ENCODE measurements at places on chromosomes 2 and 18.

- no peak for DNase-seq
These were observed 128.5 kb upstream of the LGALSL start for GRCh38 chr2:64325477-64325851.

DNA sequence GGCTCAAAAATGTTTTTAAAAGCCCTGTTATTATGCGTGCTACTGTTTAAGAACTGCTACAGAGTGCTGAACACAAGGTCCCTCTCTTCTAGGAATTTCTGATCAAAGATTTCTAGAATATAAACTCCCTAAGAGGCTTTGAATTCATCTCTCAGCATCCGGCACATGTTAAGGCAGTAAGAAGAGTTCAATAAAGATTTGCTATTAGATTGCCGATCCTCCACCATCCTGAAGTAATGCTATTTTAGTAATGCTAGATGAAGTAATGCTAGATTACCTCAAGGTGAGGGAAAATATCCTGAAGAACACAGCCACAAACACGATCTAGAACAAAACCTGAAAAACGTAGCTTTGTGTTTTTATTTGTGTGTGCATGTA lies 949 bp upstream of the MYL12B start:
- DNase-seq, result no peak

DNA sequence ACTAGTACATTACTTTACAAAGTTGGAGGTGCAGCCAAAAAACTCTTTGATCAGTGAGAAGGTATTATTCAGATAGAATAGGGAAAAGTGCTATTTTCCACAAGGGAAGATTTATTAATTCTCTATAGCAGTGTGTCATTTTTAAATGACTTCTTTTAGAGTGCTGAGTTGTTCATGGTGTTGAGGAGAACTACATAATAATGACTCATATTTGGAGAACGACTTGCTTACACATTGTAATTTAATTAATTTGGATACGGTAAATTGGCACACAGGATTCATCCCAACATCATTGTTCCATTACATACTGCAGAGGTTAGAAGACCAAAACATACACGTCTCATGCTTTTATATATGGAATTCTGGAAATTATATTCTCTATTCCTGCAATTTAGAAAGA lies 22.1 kb upstream of the MAP2 start:
- DNase-seq, result no peak

DNA sequence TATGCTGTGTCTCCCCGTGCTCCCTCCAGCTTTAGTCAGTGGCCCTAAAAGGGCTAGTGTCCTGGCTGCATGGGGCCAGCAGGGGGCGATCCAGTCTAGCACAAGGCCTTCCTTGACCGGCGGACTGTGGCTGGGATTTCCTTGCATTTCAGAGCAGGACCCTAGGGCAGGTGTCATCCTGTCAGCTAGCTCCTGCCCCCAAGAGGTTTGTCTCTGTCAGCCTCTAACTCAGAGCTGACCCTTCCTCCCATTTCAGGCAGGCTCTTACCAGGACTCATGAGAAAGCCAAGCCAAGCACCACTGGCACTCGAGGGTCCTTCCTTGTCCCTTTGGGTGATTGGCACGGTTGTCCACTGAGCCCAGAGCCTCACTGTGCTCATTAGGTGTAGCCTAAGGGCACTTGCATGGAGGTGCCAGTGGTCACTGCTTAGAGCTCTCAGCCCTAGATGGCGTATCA lies 140.3 kb downstream of the RPIA start:
- DNase-seq, result peak; percentile 7

DNA sequence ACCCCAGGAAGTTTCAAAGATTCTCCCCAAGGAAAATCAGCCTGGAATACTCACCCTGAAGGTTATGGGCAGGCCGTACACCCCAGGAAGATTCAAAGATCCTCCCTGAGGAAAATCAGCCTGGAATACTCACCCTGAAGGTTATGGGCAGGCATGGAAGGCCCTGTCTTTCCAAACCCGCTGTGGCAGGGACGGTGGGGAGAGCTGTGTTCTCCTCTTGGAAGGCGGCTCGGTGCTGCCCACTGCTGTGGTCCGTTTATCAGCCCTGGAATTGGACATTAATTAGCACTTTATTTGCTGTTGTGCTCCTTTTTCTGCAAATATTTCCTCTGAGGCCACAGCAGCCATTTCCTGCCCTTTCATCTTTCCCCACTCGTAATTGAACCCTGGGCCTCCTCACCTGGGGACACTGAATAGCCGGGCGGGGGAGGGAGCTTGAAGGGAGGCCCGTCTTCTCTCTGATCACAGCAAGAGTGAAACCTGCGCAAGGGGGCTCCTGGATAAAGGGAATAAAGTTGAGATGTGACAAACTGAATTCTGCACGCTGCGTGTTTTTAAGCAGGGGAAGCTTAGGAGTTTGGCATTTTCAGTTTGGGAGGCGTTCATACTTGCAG lies 308.7 kb upstream of the SALL3 start:
- no peak for DNase-seq

- no peak for DNase-seq
These were observed 206.2 kb downstream of the ARL4C start for GRCh38 chr2:234290671-234291070.

DNA sequence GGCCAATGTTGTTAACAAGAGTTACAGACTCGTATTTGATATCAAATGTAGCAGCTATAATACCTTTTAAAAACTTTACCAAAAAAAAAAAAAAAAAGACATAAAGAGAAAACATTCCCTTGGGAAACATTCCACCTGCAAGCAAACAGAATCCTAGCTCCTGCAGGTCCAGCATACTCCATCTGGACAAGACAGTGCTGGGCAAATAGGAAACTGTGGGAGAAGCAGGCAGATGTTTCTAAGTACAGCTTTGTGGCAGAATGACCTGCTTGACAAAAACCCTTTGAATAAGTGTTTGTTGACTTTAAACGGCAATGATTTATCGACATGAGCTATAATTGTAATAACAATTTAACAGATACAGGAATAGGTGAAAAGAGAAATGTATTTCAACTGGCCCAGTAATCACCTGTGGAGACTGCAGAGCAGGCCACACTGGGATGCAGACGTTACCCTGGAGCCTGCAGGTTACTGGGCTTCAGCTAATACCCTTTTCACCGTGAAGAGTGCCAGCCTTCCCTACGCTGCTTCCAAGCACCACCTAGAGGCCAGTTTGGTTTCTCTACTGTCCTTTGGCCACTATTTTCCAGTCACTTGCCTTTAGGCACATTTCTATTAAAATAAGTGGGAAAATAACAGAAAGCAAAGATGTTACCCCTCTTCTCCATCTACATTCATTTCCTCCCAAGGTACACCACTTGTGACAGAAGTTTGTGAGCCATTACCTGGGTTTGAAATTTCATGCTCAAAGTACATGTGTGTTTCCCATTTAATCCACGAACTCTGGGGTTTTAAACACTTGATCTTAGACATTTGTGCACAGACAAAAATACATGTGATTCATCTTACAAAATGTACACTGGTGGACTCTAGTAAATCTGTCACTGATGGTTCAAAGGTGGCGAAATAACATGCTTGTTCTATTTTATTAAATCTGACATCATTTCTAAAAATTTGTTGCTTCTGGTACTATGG lies 96.9 kb upstream of the ZNF397 start:
- peak; percentile 41 for DNase-seq

DNA sequence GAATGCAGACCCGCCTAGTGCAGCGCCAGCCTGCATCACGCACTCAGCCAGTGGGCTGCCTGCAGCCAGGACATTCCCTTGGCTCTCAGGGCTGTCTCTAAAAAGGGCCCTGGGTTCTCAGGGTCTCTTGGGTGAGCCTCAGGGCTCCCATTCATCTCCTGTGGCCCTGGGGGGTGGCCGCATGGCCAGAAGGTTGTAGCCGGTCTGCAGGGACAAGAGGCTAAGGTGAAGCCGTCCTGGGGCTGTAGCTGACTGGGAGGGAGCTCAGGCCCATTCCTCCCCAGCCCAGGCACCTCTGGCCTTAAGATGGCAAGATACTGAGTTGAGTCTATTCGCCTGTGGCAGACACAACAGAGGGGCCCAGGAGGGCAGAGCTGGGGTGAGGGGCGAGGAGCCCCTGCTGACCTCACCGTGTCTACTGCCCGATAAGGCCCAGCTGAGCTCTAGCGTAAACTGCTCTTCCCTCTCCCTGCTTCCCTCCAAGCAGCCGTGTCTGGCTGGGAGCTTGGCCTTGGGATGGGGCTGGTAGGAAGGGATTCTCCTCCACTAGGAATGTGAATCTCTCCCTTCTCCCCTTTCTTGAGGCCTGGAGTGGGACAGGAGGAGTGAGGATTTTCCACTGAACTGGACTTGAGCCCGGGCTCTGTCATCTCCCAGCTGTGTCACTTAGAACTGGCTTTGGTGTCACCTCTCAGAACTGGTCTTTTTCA lies 37.9 kb downstream of the INHBB start:
- no peak for DNase-seq

DNA sequence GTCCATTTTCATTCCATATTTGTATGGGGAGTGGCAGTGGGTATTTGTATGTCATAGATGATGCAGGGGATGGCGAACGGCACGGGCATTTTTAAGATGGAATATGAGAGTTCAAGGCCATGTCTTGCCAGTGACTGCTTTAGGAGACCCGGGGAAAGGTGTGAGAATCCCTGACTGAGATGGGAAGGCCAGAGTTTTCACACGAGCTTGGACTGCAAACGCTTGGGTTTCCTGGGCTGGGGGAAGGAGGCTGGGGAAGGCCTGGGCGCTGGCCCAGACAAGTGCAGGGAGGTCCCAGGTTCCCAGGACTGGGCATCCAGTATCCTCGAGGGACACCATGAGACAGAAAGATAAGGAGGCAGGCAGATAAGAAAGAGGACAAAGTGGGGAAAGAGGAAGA lies 35.2 kb downstream of the CNGA3 start:
- DNase-seq, result no peak

DNA sequence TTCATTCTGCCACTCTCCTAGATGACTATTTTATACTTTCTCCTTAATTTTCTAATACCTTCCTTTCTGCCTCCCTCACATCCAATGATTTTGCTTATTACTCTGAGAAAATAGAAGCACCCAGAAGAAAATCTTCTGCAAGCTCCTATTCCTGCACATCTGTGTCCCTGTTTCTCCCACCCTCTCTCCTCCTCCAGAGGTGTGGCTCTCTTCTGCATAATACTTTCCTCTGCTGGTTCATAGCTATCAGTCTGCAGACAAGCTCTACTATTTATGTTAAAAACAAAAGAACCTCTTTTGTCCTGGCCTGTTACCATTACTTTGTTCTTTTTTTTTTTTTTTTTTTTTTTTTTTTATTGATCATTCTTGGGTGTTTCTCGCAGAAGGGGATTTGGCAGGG lies 34.3 kb downstream of the ACSL3 start:
- DNase-seq, result no peak

GRCh38 chr2:61005736-61006135 lies 11.8 kb upstream of the PEX13 start:
- no peak for DNase-seq

- no peak for DNase-seq
These were observed 36.5 kb downstream of the STPG4 start for GRCh38 chr2:47118581-47118980.

DNA sequence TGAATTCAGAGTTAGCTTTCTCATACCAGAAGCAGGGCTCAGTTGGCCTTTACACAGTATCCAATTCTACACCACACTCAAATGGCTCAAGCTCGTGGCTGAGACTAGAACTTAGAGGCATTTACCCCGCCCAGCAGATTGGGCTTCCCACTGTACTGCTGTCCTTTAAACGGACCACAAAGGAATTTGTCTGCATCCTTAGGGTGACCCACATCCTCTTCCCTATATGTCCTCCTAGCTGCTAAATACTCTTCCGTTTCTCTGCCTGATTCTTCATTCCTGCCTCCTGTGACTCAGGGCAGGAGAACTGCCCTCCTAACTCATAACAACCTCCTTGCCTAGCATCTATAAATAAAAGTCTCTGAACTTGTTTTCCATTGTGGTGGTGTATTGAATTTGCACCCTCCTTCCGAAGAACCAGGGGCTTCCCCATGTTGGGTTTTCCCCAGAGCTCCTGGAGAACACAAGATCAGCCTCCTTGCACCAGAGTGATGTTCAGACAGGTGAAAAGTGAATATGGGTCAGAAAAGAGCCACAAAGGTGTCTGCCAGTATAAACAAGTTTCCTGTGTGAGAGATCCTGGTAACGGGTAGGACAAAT lies 32.0 kb upstream of the MC4R start:
- no peak for DNase-seq

DNA sequence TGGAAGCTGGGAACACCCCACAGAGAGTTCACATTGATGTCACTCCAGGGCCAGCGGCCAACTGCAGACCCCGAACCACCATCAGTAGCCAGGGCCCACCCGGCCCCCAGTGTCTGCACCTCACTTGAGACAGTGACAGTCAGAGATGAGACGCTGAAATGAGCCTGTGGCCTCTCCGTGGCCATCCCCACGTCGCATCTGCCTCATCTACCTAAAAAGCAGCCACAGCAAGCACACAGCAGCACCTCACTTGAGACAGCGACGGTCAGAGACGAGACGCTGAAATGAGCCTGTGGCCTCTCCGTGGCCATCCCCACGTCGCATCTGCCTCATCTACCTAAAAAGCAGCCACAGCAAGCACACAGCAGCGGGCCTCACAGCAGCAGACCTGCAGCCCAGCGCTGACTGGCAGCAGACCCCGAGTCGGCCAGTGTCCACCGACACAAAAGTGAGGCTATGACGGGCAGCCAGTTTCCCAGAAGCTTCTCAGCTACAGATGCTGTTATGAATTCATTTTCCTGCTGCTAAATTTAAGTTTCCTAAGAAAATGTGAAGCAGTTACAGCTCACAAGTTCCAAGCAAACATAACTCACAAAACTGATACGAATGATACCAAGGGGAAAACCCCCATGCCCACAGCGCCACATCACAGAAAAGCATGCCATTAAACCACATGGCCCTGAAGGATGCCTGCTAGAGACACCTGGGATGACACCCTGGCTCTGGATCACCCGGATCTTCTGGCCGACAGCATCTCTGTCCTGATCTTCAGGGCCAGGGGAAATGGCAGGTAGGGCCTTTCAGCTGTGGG lies 27.7 kb downstream of the SNORC start:
- DNase-seq, result no peak

- peak; percentile 24 for DNase-seq
These were observed 45.6 kb downstream of the ZNF519 start for GRCh38 chr18:14086458-14087231.

- DNase-seq, result no peak
These were observed 34.9 kb upstream of the AFTPH start for GRCh38 chr2:64489081-64489751.

DNA sequence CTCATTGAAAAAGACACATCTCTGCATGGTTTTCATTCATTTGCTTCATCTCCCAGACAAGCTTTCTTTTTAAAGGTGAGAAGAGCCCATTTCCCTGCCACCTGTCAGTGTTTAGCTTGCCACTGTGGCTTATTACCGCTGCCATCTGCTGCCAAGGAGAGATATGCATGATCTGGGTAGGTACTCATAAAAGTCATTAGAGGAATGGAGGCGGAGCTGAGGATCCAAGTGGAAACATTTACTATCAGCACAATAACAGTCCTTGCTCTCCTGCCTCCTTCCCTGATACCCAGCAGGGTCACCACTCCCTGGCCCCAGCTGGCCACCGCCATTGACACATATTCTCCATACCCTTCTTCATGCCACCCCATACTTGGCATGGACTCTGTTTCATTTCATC lies 390.4 kb downstream of the TSN start:
- DNase-seq, result no peak
